ENCODE measurements at places on chromosomes 12 and 14.

DNA sequence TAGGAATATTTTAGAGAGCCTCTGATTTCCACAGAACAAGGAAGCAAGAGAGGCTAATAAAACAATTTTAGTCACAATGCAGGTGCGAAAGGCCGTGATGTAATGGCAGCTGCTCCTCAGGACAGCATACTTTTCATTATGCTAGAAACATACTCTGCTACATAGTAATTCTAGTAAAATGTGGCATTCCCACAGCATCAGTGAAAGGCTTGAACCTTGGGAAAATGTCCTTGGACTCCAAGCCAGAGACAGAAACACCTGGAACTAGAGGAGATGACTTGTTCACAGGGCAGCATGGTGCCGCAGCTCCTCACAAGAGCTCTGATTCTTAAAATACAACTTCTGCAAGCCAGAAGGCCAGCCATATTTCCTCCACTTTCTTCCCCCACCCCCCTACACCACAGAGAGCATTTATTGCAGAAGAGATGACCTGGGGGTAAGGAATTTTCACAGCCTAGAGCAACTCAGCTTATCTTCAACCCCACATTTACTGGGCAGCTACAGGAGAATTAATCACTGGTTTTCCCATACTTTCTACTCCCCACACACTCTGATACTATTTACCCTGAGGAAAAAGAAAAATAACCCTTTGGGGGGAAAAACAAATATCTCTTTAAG is 15.8 kb downstream of the ABCC9 start:
- no peaks in the 10 kb centered on the region for H3K36me3 ChIP-seq
- H3K27ac ChIP-seq: no peak overlapping the region
- no peak for DNase-seq
- H3K27me3 ChIP-seq: no peaks in the 10 kb centered on the region

GRCh38 chr14:100237735-100238418 is 1.1 kb upstream of the YY1 start:
- peaks cover 47% of the 10 kb centered on the region for H3K4me1 ChIP-seq
- peak overlapping the region; percentile 90 for H3K27ac ChIP-seq
- peaks cover 40% of the 10 kb centered on the region for H3K36me3 ChIP-seq
- H3K27me3 ChIP-seq: no peaks in the 10 kb centered on the region
- H3K4me3 ChIP-seq: peak overlapping the region; percentile 84

DNA sequence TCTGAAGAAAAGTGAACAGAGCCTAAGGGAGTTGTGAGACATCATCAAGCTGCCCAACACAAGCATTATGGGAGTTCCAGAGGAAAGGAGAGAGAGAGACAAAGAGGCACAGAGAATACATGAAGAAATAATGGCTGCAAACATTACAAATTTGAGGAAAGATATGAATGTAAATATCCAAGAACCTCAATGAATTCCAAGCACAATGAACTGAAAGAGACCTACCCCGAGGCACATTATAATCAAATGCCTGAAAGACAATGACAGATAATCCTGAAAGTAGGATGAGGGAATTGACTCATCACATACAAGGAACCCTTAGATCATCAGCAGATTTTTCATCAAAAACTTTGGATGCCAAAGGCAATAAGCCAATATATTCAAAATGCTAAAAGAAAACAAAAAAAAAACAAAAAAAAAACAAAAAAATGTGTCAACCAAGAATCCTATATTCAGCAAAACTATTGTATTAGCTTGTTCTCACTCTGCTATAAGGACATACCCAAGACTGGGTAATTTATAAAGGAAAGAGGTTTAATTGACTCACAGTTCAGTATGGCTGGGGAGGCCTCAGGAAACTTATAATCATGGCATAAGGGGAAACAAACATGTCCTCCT is 37.8 kb downstream of the BCL2L14 start:
- no peak overlapping the region for H3K4me3 ChIP-seq
- no peaks in the 10 kb centered on the region for H3K4me1 ChIP-seq
- H3K27ac ChIP-seq: no peak overlapping the region
- no peak for DNase-seq
- no peaks in the 10 kb centered on the region for H3K36me3 ChIP-seq
- H3K27me3 ChIP-seq: peaks cover 30% of the 10 kb centered on the region

DNA sequence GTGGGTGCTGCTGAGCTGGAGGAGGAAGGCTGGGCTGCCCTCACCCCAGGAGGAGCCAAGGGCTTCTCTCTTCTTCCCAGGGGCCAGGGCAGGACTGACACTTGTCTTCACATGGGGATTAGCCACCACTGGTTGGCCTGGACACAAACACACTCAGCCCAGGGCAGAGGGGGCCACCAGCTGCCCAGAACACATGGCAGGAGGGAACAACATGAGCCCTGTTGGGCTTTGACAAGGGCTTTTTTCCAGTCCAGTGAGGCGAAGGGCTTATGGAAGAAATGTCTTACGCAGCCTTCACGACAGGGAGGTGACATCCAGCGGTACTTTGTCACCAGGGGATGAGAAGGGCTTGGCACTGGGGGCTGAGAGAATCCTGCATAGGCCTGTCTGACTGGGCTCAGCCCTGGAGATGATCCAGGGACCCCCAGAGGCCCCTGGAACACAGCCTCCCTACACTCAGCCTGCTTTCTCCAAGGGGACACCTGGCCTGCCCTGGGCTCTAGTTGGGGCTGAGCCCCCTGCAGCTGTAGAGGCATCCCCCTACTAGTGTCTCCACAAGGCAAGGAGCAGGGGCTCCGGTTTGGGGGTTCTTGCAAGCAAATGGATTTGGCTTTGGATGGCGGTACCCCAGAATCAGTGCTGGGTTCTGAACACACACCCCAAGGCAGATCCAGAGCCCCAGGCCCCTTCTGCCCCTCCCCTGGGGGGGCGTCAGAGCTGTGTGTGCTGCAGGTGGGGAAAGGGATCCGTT is 18.9 kb downstream of the ARL6IP4 start:
- no peaks in the 10 kb centered on the region for H3K4me1 ChIP-seq
- no peak for DNase-seq
- H3K36me3 ChIP-seq: no peaks in the 10 kb centered on the region
- H3K4me3 ChIP-seq: no peak overlapping the region
- no peak overlapping the region for H3K27ac ChIP-seq

GRCh38 chr12:11705010-11705409 is 55.5 kb downstream of the ETV6 start:
- peaks cover 28% of the 10 kb centered on the region for H3K4me1 ChIP-seq
- H3K4me3 ChIP-seq: no peak overlapping the region
- no peak overlapping the region for H3K27ac ChIP-seq
- no peaks in the 10 kb centered on the region for H3K36me3 ChIP-seq
- DNase-seq: no peak
- no peaks in the 10 kb centered on the region for H3K27me3 ChIP-seq

DNA sequence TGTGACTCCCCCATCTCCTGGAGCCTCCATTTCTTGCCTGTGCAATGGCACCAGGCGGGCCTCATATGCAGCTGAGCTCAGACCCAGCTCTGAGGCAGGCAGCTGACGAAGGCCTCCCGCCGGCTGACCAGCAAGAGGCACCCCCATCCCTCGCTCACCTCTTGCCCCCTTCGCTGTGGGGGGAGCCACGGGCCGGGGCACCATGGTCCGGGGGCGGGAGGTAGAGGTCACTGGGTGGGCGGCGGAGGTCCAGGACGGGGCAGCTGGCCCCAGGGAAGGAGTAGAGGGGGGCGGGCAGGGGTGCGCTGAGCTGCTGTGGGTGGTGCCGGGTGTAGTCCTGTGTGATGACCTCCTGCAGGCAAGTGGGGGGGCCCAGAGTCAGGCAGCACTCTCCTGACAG is 39.4 kb downstream of the RFLNA start:
- H3K4me1 ChIP-seq: no peaks in the 10 kb centered on the region
- no peak overlapping the region for H3K4me3 ChIP-seq
- H3K27me3 ChIP-seq: no peaks in the 10 kb centered on the region
- H3K36me3 ChIP-seq: peaks cover 56% of the 10 kb centered on the region

DNA sequence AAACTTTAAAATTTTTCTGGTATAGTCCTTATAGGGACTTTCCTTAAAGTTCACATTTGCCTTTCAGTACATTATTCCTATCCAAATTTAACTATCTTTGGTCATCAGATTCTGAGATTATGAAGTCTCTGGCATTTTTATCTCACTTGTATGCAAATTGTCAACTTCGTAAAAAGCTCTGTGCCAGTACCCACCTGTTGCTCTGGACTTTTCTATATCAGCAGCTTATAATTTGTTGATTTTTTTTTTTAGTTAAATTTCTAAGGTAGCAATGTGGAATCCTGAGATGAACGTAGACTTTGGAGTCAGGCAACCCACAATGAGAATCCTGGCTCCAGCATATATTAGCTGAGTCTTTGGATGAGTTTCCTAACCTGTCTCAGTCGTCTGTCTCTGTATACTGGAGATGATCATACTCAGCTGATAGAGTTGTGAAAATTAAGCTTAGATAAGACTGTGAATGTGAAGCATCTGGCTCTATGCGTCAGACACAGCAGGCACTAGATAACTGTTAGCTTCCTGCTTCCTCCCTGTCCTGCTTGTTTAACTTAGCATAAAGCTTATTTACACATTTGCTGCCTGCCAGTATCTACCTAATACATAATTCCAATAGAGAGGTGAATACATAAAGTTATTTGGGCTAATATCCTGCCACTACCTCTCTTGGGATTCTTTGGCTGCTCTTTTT is 59.8 kb downstream of the MARK3 start:
- no peak overlapping the region for H3K4me3 ChIP-seq
- H3K36me3 ChIP-seq: peaks cover 21% of the 10 kb centered on the region
- no peaks in the 10 kb centered on the region for H3K27me3 ChIP-seq
- peak overlapping the region; percentile 81 for H3K27ac ChIP-seq
- no peak for DNase-seq
- peaks cover 53% of the 10 kb centered on the region for H3K4me1 ChIP-seq

GRCh38 chr14:55201219-55202101 is 10.1 kb upstream of the DLGAP5 start:
- H3K27ac ChIP-seq: no peak overlapping the region
- no peaks in the 10 kb centered on the region for H3K4me1 ChIP-seq
- peaks cover 2% of the 10 kb centered on the region for H3K36me3 ChIP-seq
- no peak overlapping the region for H3K4me3 ChIP-seq
- no peak for DNase-seq

DNA sequence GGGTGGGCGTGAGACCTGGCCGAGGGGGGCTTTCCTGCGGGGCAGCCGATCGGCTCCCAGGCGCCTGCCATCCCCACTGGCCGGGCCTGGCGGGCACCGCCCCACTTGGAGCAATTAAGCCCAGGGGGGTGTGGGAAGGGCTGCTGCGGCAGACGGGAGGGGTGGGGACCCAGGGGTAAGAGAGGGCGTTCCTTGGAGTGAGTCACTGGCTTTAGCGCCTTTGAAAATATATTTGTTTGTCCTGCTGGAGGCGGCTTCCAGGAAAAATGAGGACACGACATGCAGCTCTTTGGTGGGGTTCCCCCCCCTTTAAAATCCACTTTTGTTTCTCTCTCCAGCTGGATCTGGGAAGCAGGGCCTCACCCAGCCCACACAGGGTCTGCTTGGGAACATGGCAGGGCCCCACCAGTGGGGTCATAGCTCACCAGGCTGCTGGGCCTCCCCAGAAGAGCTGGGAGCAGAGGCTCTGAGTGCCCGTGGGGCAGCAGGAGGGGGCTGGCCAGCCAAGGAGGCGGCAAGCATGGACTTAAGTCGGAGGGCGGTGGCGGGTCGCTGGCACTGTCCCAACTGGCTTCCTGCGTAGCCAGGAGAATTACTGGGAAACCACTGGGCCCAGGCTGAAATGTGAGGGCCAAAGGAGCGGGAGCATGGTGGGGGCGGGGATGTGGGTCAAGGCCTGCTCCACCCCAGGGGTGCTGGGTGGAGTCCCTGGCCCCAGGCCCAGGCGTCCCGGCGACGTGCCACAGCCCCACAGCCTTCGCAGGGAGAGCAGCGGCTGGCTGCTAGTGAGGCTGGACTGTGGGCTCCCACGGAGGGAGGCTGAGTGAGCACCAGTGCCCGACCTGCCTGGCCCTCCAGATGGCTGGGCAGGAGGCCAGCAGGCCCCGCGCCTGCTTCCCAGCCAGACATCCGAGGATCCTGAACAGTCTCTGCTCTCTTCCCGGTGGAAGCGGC is 128.0 kb downstream of the RFLNA start:
- DNase-seq: no peak
- no peak overlapping the region for H3K4me3 ChIP-seq
- H3K27ac ChIP-seq: no peak overlapping the region
- no peaks in the 10 kb centered on the region for H3K27me3 ChIP-seq
- peaks cover 61% of the 10 kb centered on the region for H3K36me3 ChIP-seq

DNA sequence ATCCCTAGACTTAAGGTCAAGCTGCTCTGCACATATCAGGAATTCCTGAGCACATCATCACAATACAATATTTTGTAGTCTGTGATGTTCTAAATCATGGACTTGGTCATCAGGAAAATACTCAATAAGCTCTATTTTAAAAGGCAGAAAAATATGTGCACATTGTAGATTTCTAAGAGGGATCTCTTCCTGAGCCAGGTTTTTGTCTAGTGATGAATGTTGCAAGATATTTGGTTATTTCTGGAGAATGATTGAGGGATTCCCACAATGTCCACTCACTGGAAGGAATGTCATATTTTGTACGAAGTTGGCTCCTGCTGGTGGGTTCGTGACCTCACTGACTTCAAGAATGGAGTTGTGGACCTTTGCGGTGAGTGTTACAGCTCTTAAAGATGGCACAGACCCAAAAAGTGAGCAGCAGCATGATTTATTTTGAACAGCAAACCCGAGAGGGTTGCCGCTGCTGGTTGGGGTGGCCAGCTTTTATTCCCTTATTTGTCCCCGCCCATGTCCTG is 300.9 kb upstream of the DCN start:
- peaks cover 26% of the 10 kb centered on the region for H3K27me3 ChIP-seq
- H3K27ac ChIP-seq: no peak overlapping the region
- H3K36me3 ChIP-seq: no peaks in the 10 kb centered on the region
- no peak overlapping the region for H3K4me3 ChIP-seq
- DNase-seq: no peak

DNA sequence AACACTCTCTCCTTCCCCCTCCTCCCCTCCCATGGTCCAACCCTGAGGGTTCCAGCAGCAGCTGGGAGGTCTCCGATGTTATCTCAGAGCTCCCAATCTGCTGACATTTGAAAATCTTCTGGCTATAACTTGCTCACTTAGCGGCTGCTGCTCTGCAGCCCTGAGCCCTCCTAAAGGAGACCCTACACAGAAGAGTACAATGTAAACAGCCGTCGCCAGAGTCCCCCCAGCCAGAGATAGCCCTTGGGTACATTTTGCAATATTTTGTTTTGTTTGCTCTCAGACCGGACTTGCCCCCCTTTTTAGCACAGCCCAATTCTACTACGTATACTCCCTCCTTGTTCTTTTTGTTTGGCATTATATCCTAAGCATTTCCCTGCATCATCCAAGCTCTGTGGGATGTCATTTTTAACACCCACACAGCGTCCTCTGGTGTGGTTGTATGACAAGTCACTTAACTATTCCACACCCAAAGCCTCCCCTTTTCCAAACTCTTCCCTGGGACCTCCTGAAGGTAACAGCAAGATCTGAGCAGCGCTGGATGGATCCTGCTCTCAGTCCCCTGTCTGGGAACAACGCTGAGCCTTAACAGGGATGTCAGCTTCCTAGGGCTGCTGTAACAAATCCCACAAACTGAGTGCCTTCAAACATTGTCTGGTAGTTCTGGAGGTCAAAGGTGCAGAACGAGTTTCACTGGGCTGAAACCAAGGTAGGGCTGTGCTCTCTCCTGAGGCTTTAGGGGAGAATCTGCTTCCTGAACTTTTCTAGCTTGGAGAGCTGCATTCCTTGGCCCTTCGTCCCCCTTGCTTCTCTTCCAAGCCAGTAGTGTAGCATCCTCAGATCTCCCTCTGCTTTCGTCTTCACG is 25.3 kb upstream of the TCL1B start:
- DNase-seq: no peak
- H3K27ac ChIP-seq: no peak overlapping the region
- no peak overlapping the region for H3K4me3 ChIP-seq
- H3K36me3 ChIP-seq: no peaks in the 10 kb centered on the region

All from effector memory CD8-positive, alpha-beta T cell (primary cell).